ENCODE measurements at places on chromosomes 12 and 14. TPM values are rescaled to one million over a fixed set of nuclear protein-coding genes. Genes with fewer than 3 reads are reported as not detected.

GRCh38 chr12:116532986-116533342 is 26.2 kb upstream of the MAP1LC3B2 start:
- peak overlapping the region; percentile 88 for H3K4me3 ChIP-seq
- no peaks in the 10 kb centered on the region for H3K27me3 ChIP-seq
- peaks cover 22% of the 10 kb centered on the region for H3K4me1 ChIP-seq
- no peak for DNase-seq
- no peak overlapping the region for H3K27ac ChIP-seq

DNA sequence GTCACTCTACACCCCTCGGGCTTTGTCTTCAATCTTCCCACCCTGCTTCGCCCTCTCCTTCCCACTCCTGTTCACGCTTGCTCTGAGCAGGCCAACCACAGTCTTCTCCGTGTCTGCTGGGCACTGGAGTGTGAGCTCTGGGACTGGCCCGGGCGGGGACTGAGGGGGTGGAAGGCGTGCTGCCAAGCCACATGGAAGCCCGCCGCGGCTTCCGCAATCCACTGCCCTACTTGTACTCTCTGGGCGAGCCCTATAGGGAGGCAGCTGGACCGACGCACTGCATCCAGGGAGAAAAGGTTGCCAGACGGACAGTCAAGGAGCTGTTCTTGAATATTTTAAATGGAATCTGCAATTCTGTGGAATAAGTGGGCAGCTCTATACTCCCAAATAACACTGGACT is 24.8 kb downstream of the GOLGA3 start:
- no peaks in the 10 kb centered on the region for H3K27me3 ChIP-seq
- H3K4me3 ChIP-seq, result no peak overlapping the region
- no peak for DNase-seq
- H3K36me3 ChIP-seq, result peaks cover 64% of the 10 kb centered on the region

Gene CLEC4A
- 0.69 TPM for polyA plus RNA-seq

DNA sequence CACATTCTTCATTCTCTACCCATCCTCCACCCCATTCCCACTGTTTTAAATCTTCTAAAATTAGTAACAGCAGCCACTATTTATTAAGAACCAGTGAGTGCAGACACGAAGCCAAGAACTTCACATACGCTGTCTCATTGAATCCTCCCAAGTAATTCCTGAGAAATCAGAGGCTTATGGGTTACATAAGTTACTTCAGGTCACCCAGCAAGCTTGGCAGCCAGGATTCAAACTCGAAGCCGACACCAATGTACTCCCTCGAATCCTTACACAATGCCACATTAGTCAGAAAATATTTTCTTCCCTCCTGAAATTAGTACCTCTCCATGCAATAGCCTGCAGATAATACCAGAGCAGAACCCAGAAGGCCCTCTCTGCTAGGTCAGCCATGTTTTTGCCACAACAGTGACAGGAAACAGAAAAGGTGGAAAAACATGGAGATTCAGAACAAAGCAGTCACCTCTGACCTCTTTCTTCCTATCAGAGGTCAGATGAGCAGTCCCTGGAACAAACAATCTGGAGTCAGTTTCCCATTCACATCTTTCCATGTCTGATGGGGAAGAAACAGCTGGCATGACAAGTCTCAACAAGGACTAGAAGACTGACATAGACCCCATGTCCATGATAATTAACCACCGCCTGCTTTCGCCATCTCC is 16.4 kb downstream of the NID2 start:
- no peak overlapping the region for H3K27ac ChIP-seq
- no peak for DNase-seq
- H3K4me3 ChIP-seq, result no peak overlapping the region
- no peaks in the 10 kb centered on the region for H3K4me1 ChIP-seq
- no peaks in the 10 kb centered on the region for H3K36me3 ChIP-seq
- no peaks in the 10 kb centered on the region for H3K27me3 ChIP-seq

- H3K4me1 ChIP-seq, result no peaks in the 10 kb centered on the region
- no peak for DNase-seq
- no peaks in the 10 kb centered on the region for H3K36me3 ChIP-seq
These were observed 156.3 kb upstream of the PDE3A start for GRCh38 chr12:20211981-20212421.

Gene GARIN6
- not detected for polyA plus RNA-seq

DNA sequence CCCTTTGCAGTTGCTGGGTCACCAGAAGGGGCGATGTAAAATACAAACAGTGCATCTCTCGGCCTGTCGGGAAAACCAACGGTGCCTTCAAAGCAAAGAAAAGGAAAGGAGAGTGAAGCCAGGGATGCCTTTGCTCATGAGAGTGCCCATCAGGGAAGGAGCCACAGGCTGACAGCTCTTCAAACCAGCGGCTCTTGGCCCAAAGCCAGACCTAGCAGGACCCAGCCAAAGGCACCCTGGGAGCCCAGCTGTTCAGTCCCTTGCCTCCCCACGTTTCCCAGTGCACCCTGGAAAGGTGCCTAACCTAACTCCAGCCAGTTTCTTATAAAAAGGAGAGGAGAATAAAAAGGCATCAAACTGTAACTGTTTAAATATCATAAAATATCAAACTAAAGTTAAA is 29.2 kb downstream of the PRMT8 start:
- no peaks in the 10 kb centered on the region for H3K36me3 ChIP-seq
- no peak for DNase-seq
- no peaks in the 10 kb centered on the region for H3K4me1 ChIP-seq

GRCh38 chr14:103594265-103594664 is 31.5 kb downstream of the COA8 start:
- no peaks in the 10 kb centered on the region for H3K4me1 ChIP-seq
- no peak overlapping the region for H3K27ac ChIP-seq
- DNase-seq, result no peak
- no peak overlapping the region for H3K4me3 ChIP-seq

Gene GALNT16
- not detected for polyA plus RNA-seq

GRCh38 chr12:27902651-27903050 is 69.9 kb downstream of the PTHLH start:
- no peak overlapping the region for H3K4me3 ChIP-seq
- no peak overlapping the region for H3K27ac ChIP-seq

- no peak overlapping the region for H3K4me3 ChIP-seq
- no peaks in the 10 kb centered on the region for H3K27me3 ChIP-seq
- peaks cover 8% of the 10 kb centered on the region for H3K4me1 ChIP-seq
- H3K36me3 ChIP-seq, result no peaks in the 10 kb centered on the region
- DNase-seq, result no peak
These were observed 34.0 kb upstream of the HECTD1 start for GRCh38 chr14:31241450-31242114.

Gene NPAS3
- polyA plus RNA-seq, result not detected

DNA sequence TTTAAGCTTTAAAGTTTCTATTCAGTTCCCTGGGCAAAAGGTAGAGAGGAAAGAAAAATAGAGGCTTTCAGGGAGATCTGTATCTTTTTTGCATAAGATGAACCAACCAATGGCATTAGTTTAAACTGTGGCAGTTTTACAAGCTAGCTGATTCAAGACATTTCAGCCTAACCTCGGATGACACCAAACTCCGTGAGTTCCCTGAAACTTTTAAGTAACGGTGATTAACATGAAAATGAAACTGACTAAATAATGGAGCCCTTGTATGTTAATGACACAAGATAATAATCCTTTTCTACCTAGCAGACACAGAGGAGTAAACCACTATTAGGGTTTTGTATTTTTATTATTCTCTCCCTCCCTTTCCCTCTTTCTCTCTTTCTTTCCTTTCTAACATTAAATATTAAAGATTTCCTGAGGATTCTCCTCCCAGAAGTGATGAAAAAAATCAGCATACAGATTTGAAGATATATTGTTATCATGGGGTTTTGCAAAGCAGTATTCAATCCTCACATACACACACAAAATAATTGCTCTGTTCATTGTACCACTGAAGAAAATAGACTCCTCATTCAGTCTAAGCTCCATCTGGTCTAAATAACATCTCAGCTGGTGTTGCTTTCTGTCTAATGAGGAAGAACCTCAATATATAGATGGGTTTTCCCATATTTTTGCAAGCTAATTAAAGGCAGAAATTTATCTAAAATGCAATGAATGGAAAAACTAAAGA is 483.8 kb downstream of the NOVA1 start:
- no peak overlapping the region for H3K4me3 ChIP-seq
- no peaks in the 10 kb centered on the region for H3K27me3 ChIP-seq
- H3K27ac ChIP-seq, result no peak overlapping the region

DNA sequence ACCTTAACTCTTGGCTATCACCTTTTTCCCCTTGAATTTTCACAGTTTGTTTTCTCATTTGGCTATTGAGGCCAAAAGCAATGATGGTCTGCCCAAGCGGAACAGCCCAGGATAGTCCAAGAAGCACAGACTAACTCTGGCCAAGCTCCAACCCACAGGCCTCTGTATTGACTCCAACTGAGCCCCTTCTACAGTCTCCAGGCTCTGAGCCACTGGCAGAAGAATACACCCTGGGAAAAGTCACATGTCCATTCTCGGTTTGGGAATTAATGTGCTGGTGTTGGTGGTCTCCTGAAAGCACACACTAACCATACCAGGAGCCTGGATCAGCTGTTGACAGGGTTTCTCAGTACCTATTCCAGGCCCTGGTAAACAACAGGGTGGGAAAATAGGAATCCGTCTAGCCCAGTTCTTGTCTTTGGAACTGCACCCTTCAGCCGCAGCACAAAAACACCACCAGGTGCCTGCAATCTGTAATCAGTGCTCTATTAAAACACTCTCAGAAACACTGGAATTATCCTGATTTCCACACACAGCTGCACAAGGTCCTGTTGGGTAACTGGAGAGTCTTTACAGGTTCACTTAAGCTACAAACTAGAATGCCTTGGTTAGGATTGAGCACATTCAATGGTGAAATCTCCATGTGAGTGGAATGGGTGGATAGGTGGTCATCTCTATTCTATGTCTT is 63.6 kb downstream of the STXBP6 start:
- H3K27ac ChIP-seq, result no peak overlapping the region
- no peak for DNase-seq

DNA sequence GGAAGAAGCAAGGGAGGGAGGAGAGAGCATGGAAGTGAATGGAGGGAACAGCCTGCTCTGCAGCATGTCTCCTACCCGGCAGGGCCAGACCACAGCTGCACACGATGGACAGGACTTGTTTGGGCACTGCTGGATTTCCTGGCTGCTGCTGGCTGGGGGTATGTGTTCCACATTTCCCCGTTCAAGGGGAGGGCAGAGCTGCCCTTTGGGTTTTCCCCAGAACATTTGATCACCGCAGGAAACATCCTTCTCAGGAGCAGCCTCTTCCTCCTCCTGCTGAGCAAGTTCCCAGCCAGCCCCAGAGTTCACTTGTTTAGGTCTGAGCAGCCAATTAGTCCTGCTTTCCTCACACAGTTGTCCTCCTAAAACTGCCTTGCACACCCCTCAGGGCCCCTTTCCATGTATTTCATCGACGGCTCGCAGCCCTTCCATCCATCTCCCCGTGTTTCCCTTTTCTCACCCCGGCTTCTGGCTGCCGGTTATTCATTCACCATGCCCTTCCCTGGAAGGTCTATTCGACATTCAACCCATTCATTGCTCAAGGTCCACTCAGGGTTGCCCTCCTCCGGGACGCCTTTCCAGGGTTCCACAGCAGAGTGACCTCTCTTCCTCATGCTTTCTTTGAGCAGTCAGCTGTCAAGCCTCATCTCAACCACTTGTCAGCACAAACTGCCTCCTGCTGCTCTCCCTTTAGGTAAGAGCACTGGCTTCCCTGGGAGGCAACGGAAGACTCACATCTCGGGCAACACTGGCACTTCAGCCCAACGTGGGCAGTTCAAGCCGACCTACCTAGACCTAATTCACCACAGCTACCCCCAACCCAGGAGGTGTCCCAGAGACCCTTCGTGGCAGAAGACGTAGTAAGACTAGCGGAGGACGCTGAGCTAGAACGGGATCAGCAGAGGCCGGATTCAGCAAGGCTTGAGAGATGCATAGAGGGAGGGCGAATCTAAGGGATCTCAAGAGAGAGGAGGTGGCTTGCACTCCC is 20.1 kb upstream of the ANO2 start:
- no peak overlapping the region for H3K27ac ChIP-seq
- no peaks in the 10 kb centered on the region for H3K4me1 ChIP-seq
- no peaks in the 10 kb centered on the region for H3K36me3 ChIP-seq
- no peak overlapping the region for H3K4me3 ChIP-seq
- no peak for DNase-seq

- H3K4me3 ChIP-seq, result no peak within 1 kb of the TSS
- no peaks in the 10 kb centered on the region for H3K27me3 ChIP-seq
- no peak for DNase-seq
- H3K36me3 ChIP-seq, result no peaks in the 10 kb centered on the region
These were observed at the start of gene TSPAN11 for GRCh38 chr12:30926243-30927221. TSPAN11 (plus strand) TSS chr12:30926748; CDS start chr12:30953992, 27,244 bp downstream.

Gene RFX4
- polyA plus RNA-seq, result not detected

GRCh38 chr14:82796086-82796485 is 1262.4 kb upstream of the SEL1L start:
- no peaks in the 10 kb centered on the region for H3K27me3 ChIP-seq
- H3K27ac ChIP-seq, result no peak overlapping the region
- no peaks in the 10 kb centered on the region for H3K4me1 ChIP-seq
- no peak for DNase-seq
- H3K4me3 ChIP-seq, result no peak overlapping the region
- no peaks in the 10 kb centered on the region for H3K36me3 ChIP-seq

Measured in CD4-positive, alpha-beta memory T cell (primary cell).